Fibroblast of skin of left quadriceps (primary cell): ENCODE measurements at places on chromosomes 12 and 14.
A peak's percentile ranks its signal among the peaks of the same experiment; 100 is the strongest.

GRCh38 chr14:101359221-101360053, 201.9 kb upstream of the DIO3 start:
- no peak for DNase-seq

DNA sequence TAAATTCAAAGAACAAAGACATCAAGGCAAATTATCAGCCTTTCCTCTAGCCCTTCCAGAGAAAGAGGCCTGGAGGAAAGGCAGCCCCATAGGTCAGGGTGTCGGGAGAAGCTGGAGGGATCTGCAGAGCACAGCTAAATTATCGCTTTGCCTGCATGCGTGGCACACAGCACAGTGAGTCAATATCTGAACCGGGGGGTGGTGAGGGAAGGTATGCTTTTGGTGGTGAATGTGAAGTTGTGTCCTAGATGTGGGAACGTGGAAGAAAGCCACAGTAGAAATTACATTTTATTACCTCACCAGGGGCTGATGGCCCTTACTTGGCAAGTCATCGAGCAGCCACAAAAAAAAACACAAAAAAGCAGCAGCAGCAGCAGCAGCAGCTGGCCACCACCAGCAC, 243.2 kb downstream of the EGLN3 start:
- no peak for DNase-seq

DNA sequence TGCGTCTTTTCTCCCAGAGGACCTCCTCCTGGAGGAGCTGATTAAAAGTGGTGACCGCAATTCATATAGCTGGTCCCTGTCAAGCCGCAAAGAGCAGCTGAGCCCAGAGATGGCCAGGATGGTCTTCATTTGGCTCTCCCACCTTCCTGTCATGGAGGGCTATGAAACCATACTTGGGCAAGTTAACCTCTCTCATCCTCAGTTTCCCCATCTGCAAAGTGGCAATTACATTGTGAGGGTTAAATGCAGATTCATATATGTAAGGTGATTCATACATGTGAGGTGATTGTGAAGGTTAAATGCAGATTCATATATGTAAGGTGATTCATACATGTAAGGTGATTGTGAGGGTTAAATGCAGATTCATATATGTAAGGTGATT, 3.6 kb upstream of the TESC start:
- no peak for DNase-seq

DNA sequence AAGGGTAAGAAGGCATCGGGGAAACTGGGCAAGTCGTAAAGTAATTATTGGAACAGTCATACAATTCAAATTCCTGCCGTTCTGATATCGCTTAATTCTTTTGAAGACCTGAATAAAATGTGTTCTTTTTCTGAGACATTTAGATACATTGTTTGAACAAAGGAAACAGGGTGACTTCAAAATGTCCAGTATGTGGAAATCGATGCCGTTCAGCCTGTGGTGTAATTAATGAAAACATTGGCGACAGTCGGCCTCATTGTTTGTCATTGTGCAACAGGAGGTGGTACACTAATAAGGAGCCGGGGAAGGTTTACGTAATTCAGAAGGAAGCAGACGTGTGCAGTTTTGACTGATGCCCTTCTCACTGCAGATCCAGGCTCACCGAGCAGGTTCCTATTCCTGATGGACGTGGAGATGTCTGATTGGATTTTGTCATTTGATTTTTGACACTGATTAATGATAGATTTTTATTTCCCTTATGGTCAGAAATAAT, 92.7 kb downstream of the BORCS5 start:
- no peak for DNase-seq

- no peak for DNase-seq
These were observed 9.4 kb downstream of the SPRYD3 start for GRCh38 chr12:53069621-53070410.

DNA sequence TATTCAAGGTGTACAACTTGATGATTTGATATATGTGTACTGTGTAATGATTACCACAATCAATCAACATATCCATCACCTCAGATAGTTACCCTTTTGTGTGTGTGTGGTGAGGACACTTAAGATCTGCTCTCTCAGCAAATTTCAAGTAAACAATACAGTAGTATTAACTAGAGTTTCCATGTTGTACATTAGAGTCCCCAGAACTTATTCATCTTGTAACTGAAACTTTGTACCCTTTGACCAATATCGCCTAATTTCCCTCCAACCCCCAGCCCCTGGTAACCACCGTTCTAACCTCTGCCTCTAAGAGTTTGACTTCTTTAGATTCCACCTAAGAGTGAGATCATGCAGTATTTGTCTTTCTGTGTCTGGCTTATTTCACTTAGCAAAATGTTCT, 12.1 kb downstream of the ADCK1 start:
- DNase-seq, result no peak

- peak; percentile 35 for DNase-seq
These were observed 26.8 kb downstream of the AMN start for GRCh38 chr14:102949062-102949800.

GRCh38 chr12:89750389-89751351, 42.0 kb upstream of the ATP2B1 start:
- peak; percentile 57 for DNase-seq

DNA sequence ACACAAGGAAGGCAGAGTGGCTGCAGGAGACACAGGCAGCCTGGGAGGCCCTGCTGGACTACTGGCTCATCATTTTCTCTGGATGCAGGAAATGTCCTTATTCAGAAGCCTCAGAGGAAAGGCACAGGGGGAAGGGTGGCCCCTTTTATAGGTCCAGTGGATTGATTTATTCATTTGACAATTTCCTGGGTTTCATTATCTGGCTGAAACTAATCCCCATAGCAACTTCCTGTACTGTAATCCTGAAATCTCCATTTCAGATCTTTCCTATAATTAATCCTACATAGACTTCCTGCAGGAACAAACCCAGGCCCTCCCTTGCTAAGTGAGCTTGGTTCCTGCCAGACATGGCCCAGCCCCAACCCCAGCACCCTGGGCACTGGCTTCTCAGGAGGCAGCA, 23.0 kb downstream of the KRT76 start:
- no peak for DNase-seq

GRCh38 chr12:7241404-7242005, 52.0 kb downstream of the PEX5 start:
- DNase-seq, result peak; percentile 42
